ENCODE measurements at places on chromosomes 6 and 20.

GRCh38 chr6:100833972-100834574, 47.1 kb downstream of the ASCC3 start:
- peak; percentile 49 for DNase-seq

- no peak for DNase-seq
Measured at GRCh38 chr20:20603339-20603990, 109.0 kb downstream of the RALGAPA2 start.

DNA sequence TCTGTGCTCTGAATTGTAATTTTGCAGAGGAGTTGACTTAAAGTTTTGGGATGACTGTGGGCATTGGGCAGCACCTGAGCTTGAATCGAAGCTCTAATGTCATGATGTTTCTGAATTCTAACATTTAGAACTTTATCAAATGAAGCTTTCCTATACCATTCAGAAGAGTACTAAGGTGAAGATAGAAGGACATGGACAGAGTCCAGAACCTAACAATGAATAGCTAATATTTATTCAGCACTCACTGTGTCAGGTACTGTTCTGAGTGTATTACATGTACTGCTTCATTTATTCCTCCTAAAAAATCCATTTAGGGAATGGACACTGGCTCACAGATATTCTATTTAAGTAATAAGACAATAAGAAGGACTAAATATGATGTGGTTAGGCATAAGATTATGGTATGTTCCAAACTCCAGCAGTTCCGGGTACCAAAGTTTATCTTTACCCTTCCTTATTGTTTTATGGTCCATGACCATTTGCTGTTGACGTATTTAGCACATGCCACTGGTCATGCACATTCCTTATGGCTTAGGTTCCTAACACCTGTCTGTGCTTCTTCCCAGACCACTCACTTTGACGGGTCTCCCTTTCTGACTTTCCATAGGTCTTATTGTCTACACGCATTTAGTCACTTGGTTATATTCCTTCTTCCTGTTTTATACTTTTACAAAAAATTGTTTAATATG, 20.3 kb downstream of the BCKDHB start:
- DNase-seq: no peak

DNA sequence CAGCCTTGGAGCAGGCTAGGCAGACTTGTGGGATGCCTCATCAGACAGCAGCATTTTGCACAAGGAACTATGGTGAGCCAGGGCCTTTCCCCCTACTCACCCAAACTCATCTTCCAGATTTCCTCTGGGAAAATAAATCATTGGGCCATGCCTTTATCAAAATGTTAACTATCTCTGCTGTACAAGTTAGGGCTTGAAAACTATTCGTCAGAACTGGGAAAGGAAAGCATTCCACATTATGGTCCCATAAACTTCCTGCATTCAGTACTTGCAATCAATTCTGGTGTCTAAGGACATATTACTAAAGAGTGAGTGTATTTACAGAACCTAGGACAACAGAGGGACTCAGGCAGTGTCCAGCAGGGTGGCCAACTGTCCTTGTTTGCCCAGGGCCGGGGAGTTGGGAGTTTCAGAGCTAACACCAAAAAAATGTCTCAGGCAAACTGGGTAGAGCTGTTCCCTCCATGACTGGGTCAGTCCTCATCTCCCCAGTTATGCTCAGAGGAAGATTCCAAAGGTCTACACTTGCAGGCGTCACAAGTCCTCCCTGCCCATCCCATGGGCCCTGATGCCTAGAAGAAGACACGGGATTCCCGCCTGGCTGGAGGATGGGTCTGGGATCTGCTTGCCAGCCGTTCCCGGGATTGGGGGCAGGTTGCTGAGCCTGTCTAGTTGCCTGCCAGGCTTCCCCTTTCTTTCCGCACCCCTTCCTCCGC, 72.2 kb downstream of the SLC22A3 start:
- DNase-seq: no peak

GRCh38 chr6:105838171-105838570, 248.0 kb upstream of the PRDM1 start:
- peak; percentile 38 for DNase-seq

DNA sequence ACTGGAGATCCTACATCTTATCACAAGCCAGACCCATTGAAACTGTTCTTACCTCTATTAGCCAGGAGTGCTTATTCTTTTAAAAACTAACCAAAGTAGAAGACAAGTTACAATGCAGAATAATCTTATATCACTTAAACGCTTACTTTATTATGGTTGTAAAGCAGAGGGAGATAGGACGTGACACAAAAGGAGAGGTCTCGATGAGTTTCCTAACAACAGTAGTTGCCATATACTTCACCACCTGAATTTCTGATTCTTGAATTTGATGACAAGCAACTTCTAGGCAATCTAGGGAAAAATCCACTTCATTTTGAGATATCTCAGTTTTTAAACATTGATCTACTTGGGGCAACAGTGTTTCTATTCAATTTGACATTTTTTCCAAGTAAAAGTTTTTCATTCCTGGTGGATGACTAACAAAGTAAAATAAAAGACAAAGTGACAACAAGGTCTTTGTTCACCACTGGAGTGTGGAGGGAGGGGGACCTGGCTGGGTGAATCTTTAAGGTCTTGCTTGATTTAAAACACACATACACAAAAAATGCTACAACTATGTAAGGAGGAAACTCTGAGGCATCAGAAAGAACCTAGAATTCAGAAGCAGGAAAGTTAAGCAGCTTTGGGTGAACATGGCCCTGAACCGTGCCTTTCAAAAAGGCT, 110.9 kb downstream of the SMLR1 start:
- peak; percentile 57 for DNase-seq

DNA sequence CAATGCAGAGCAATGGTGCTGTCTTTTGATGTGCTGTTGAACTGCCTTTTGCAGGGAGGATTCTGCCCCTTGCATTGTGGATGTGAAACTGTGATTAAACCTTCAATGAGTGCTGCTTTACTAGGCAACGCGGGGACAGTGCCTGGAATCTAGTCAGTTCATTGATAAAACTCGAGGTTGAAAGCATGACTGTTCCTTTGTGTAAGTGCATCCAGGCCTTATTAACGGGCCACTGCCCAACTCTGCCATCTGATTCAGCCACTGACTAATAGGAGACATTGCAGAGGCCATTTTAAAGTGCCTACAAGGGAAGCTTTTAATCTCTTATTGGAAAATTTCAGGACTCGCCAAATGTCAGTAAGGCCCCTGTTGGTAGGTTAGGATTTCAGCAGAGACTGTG, 49.3 kb downstream of the SLC35F1 start:
- DNase-seq: peak; percentile 4

DNA sequence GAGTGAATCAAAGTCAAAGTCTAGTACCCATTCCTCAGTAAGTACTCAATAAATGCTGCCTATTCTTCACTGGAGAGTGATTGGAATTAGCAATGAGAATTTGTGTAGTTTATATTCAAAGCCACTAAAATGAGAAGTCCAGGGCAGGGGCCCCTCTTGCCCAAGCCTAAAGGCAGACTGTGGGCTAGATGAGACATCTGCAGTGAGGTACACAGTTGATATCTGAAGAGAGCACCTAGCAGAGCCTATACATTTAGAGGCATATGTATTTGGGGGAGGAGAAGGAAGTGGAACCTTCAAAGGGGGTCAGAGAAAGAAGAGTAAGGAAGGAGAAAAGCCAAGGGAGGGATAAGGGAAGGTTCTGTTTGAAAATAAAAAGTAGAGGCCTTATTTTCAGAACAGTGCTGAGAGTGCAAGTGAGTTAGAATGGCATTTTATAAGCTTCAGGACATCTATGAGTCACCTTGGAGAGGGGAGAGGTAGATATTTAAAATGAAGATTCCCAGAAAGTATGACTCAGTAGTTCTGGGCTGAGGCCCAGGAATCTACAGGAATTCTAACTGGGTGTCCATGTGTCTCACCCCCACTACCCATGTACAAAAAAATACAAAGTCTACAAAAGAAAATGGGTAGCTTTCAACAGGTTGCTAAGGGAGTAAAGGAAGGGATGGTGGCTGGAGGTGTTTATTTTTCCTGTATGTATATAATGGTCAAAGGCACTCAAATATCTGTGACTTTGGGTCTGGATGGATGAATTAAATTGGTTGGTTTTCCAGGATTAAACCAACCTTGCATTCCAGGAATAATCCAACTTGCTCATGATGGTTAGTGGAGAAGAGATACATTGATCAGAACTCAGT, 135.1 kb downstream of the ZFP64 start:
- peak; percentile 90 for DNase-seq

GRCh38 chr20:13231031-13231752, 10.1 kb downstream of the ISM1 start:
- peak; percentile 88 for DNase-seq

All from GM23248 (cell line).